HepG2 (cell line): ENCODE measurements at places on chromosomes 2 and 18.

DNA sequence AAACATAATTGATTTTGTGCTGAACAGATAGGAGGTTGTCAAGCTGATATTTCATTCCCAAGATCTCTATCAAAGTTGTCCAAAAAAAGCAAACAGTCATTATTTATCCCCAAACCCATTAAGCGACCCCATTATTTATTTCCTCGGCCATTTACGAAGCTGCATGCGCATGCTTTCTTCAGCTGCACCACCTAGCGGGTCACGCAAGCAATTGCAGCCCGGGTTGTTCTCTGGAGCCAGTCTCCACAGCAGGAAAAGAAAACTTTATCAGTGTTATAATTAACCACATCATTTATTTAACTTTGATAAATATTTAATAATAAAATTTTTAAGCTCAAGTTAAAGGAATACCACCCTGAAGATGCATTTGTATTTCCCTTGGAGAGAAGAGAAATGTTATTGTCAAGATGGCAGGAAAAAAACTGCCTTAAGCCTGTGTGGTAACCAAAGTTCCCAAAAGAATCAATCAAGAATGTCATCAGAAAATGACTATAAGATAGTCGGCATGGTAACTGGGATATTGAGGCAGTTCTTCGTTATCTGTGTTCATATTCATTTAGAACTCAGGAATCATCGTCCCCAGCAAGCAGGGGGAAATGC is 304.7 kb downstream of the FBXO15 start:
- peak; percentile 4 for DNase-seq

DNA sequence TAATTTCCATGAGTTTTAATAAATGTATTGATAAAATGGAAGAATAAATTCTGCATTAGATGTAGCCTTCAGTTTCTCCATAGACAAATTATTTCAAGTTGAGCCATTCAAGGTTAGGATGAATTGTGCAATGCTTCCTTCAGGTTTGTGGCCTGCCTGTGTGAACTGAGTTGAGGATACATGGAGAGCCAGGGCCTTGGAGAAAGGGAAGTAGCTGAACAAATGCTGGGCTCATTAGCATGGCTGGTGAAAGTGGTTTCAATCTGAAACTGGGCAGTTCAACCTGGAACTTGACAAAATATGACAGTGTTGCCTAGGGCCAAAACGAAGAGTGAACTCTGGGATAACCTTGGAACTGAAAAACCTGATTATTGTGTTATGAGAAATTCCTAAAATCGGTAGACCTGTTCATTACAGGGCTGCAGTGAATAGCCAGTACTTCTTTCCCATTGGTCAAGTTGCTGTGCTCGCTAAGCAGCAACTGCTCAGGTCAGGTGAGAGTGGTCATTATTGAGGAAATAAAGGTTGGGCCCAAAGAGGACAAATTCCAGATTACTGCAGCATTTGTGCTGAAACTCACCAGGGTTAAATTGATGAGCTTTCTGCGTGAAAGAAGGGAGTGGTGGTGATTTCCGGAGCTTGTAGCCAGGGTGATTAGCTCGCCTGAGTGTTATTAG is 12.7 kb downstream of the INPP1 start:
- no peak for DNase-seq

DNA sequence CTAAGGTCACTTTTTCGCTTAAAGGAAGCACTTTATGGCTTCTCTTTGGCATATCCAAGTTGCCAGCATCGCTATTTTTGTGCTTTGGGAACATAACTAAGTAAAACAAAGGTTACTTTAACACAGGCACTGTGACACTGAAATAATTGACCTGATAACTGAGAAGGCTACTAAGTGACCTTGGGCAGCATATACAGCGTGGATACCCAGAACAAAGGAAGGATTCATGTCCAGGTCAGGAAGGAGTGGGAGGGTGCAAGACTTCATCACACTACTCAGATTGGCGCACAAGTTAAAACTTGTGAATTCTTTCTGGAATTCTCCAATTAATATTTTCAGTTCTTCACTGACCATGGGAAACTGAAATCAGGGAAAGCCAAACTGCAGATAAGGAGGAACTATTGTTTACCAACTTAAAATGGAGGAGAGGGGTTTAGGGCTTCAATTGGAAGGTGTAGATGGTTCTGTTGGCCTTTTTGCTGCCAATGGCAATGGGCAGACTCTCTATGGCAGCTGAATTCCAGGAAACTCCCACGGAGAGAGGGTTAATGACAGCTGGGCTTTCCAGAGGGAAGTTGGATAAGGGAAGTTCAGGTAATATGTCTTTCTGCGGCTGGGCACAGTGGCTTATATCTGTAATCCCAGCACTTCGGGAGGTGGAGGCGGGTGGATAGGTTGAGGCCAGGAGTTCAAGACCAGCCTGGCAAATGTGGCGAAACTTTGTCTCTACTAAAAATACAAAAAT is 45.3 kb downstream of the COMMD1 start:
- DNase-seq, result peak; percentile 77

DNA sequence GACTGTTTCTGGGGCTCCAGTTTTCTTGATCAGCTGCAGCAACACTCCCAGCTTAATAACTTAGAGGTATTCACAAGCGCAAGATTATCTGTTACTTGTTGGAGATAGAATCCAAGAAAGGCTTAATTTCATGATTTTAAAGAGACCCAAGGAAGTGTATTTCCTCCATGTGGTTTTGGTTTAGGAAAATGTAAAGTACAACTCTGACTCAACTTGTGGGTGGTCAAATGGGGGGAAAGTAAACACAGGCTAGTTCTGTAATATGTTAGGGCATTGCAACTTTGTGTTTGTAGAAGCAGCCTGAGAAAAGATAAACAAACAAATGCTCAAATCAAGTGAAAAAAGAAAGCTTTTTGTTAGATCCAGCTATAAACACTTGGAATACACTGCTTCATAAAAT is 90.1 kb upstream of the COL3A1 start:
- no peak for DNase-seq

DNA sequence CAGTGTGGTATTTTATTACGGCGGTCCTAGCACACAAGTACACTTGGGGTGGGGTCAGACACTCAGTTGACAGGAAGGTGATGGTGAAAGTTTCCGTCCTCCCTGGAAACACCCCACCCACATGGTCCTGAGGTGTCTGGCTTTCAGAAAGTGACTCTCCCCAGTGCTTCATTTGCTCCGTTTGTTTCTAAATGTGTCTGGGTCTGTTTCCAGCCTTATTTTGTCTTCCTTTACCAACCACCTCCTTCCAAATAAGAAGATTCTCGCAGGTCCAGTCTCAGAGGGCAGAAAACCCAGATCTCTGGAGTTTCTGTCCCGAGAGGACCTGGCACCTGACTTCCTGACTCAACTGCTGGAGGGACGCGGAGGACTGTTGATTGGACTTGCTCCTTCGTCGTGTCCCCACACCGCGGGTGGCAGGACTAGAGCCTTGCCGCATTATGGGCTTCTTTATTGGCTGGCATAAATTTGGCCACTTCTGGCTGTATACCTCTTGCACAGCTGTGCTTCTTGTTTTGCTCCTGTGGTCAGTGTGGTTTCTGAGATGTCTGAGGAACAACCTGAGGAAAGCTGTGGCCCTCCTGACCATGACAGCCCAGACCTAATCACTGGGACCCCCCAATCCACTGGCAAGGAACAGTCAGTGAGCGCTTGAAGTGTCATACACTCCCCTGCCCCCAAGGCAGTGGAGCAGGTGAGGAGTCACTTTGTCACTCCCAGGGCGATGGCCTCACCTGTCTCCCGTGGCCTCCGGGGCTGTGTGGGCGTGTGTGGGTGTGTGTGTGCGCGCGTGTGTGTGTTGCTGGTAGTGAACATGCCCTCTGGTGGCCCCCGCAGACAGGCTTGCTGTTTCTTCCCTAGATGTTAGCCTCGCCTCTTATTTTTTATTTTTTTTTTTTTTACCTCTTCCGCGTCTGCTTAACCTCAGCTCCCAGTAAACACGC is 45.6 kb downstream of the MEX3C start:
- no peak for DNase-seq

GRCh38 chr18:62526098-62527025 is 3.5 kb downstream of the ZCCHC2 start:
- peak; percentile 87 for DNase-seq

DNA sequence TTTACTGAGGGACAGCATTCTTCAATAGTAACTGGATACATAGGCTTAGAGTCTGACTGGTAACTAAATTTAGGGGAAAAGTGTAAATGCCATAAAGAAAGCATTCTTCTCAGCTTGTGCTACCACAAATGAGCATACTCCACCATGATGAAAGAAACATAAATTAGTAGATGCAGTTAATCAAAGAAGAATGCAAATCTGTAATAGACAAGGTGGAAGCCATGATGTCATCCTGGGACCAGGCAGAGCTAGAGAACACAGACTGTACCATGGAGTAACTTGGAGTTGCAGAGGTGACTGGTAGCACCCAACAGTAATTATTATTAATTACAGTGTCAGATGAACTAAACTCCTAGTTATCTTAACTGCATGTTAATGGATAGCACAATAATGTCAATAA is 51.7 kb downstream of the RBKS start:
- DNase-seq, result no peak

DNA sequence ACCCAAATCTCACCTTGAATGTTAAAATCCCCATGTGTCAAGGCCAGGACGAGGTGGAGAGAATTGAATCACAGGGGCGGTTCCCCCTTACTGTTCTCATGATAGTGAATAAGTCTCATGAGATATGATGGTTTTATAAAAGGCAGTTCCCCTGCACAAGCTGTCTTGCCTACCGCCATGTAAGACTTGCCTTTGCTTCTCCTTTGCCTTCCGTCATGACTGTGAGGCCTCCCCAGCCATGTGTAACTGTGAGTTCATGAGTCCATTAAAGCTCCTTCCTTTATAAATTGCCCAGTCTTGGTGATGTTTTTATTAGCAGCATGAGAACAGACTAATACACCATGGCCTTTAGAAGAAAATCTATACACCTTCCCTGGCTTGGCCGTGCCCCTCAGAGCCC is 7.4 kb upstream of the MBP start:
- DNase-seq, result no peak

DNA sequence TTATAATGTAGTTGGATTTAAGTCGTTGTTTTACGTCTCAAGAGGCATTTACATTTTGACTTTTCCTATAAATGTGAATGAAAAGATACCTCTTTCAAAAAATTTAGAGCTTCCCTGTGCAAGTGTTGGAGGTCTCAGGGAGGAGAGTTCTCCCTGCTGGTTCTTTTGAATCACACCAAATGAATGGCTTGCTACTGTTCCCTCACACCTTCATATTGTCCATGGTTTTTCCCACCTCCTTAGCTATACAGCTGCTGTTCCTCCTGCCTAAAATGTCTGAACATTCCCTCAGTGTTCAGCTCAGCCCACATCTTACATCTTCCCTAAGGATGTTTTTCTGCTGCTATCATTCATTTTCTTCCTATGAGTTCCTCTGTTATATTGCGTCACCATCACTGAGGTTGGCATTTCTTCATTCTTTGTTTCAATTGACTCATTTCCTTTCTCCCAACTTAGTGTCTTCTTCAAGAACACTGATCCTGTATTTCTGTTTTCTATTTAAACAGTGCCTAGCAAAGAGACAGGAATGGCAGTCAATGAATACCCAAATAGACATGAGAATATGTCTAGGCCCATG is 46.0 kb downstream of the COX7A2L start:
- DNase-seq, result no peak
